ENCODE measurements at places on chromosomes 3 and 15.

- no peak for DNase-seq
These were observed 569.2 kb upstream of the ARPP21 start for GRCh38 chr3:35070088-35070487.

- peak; percentile 97 for DNase-seq
These were observed 15.9 kb downstream of the ARHGAP31 start for GRCh38 chr3:119310071-119310470.

DNA sequence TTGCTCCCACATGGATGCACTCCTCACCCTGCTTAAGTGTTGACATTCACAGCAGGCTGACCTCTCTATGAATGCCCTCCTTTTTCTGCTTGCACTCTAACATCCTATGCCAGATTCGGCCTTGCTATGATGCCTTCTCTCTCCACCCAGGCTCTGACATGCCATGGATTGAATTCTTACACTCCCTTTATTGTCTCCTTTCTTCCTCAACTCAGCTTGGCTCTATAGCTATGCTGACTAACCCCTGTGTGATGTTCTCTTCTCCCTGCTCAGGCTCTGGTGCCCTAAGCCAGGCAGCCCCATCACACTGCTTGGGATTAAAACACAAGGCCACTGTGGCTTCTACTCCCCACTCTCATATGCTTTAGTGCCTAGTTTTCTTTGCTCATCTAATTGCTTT, 563.7 kb downstream of the NSUN3 start:
- DNase-seq = no peak

DNA sequence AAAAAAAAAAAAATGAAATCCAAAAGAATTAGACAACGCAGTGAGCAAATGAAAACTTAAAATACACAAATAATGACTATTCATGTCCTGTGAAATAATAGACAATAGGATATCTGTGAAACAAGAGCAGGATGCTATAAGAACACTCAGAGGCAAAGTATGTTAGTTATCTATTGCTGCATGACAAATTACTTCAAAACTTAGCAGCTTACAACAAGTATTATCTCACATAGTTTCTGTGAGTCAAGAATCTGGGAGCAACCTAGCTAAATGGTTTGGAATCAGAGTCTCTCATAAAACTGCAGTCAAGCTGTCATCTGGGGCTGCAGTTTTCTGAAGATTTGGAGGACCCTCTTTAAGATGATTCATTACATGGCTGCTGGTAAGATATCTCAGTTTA, 36.5 kb upstream of the ZMAT3 start:
- DNase-seq = peak; percentile 81

GRCh38 chr15:89591834-89592233, 16.6 kb downstream of the TICRR start:
- DNase-seq = peak; percentile 55

GRCh38 chr3:84074767-84075166, 884.0 kb upstream of the CADM2 start:
- DNase-seq = no peak

GRCh38 chr3:107035176-107035575, 342.1 kb upstream of the CCDC54 start:
- DNase-seq = no peak
